ENCODE measurements at places on chromosomes 11 and 22.

DNA sequence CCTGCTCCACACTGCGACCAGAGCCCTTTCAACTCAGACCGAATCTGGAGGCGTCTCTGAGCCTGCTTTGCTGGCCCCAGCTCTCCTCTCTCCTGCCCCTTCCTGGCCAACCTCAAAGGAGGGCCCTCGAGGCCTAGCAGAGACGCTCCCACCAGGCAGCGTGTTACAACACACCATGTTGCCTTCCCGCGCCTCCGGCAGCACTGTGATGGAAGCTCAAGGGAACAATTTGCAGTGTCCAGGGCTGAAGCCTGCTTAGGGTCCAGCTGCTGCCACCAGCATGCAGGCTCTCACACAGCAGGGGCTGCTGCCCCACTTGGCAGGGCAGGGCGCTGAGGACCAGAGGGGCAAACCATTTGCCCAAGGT, 18.4 kb downstream of the LINC01488 start:
- H3K36me3 ChIP-seq: no peaks in the 10 kb centered on the region
- H3K4me1 ChIP-seq: peaks cover 19% of the 10 kb centered on the region
- no peak overlapping the region for H3K4me3 ChIP-seq

DNA sequence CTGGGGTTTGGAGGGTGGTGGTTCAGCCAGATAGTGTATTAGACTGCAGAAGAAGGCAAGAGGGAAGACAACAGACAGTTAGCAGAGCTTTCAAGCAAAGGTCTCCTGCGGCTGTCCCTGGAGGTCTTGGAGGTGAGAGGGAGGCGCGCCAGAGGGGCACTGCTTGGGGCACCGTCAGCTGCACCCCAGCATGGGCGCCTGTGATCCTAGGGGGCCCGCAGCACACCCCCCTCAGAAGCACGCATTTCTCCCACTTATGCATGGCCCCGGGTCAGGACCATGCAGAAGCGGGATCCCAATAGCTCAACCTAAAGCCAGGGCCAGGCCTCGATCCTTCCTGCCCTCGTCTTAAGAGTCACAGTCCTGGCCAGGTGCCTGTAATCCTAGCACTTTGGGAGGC, 26.5 kb downstream of the FGF4 start:
- H3K4me1 ChIP-seq: no peaks in the 10 kb centered on the region
- DNase-seq: no peak
- H3K4me3 ChIP-seq: no peak overlapping the region
- H3K36me3 ChIP-seq: no peaks in the 10 kb centered on the region
- no peaks in the 10 kb centered on the region for H3K27me3 ChIP-seq
- H3K27ac ChIP-seq: no peak overlapping the region

DNA sequence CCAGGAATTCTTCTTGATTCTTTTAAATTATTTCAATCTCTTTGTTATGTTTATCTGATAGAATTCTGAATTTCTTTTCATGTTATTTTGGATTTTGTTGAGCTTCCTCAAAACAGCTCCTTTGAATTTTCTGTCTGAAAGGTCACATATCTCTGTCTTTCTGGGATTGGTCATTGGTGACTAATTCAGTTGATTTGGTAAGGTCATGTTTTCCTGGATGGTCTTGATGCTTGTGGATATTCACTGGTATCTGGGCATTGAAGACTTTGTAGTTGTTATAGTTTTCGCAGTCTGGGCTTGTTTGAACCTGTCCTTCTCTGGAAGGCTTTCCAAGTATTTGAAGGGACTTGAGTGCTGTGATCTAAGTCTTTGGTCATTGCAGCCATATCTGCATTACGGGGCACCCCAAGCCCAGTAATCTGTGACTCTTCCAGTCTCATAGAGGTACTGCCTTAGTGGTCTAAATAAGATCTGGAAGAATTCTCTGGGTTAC, 18.9 kb upstream of the INSC start:
- H3K27me3 ChIP-seq: no peaks in the 10 kb centered on the region
- H3K4me3 ChIP-seq: no peak overlapping the region
- DNase-seq: no peak
- no peak overlapping the region for H3K27ac ChIP-seq
- H3K4me1 ChIP-seq: no peaks in the 10 kb centered on the region

DNA sequence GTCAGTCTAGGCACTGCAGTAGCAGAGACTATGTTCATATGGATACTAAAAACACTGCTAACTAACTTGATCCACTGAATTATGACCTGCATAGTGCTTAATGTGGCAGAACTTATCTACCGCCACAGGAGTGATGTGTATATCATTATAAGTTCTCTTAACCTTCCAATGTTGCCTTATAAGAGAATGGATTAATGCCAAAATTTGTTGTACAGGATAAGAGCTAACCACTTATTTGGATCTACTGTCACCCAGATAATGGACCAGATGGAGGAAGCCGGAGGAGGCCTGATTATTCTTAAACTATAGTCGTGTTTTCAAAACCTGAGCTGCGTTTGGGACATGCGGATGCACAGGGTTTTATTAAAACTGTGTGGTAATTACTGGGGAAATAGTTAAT, 1.9 kb upstream of the OR51B4 start:
- DNase-seq: no peak
- no peaks in the 10 kb centered on the region for H3K27me3 ChIP-seq
- no peaks in the 10 kb centered on the region for H3K4me1 ChIP-seq
- no peak overlapping the region for H3K27ac ChIP-seq

DNA sequence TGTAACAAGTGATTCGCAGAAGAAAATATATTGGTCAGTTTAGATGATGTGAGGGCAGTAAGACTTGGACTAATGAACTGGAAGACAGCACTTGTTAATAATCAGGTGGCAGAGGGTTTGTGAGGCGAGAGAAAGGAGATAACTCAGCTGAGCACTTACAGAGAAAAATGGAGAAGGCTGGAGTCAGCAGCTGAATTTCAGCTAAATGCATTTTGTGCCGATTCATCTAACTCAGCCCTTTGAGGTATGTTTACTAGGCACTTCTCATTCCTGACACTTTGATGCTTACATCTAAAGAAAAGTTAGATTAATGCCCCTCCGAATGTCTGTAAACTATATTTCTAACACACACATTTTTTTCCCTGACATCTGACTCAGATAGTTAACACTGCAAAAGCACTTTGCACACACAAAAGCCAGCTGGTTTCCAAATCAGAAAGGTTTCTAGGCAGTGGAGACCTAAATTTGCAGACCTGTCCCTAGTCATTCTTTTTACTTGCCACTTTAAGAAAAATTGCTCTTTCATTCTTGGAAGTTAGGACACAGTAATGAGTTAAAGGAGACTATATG, 859.5 kb upstream of the CCDC90B start:
- no peak overlapping the region for H3K4me3 ChIP-seq
- no peak for DNase-seq
- H3K36me3 ChIP-seq: no peaks in the 10 kb centered on the region
- no peaks in the 10 kb centered on the region for H3K27me3 ChIP-seq
- H3K27ac ChIP-seq: no peak overlapping the region
- no peaks in the 10 kb centered on the region for H3K4me1 ChIP-seq

- H3K36me3 ChIP-seq: no peaks in the 10 kb centered on the region
- H3K4me1 ChIP-seq: no peaks in the 10 kb centered on the region
- H3K27ac ChIP-seq: no peak overlapping the region
- no peaks in the 10 kb centered on the region for H3K27me3 ChIP-seq
- no peak overlapping the region for H3K4me3 ChIP-seq
These were observed 597.1 kb downstream of the BUD13 start for GRCh38 chr11:116175707-116176106.
